ENCODE measurements at places on chromosomes 16 and 17.

DNA sequence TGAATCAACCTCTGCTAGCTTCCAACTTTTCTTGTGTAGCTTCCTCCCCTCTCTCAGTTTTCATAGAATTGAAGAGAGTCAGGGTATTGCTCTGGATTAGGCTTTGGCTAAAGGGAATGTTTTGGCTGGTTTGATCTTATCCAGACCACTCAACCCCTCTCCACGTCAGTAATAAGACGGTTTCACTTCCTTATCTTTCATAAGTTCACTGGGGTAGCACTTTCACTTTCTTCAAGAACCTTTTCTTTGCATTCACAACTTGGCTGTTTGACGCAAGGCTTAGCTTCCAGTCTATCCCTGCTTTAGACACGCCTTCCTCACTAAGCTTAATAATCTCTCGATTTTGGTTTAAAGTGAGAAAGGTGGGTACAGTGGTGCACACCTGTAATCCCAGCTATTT lies 29.7 kb upstream of the OR1A2 start:
- DNase-seq: no peak

- peak; percentile 89 for DNase-seq
Measured at GRCh38 chr17:51046514-51047384, 73.9 kb downstream of the SPAG9 start.

GRCh38 chr16:68275611-68276191 lies 11.4 kb downstream of the SLC7A6 start:
- no peak for DNase-seq

- no peak for DNase-seq
Measured at GRCh38 chr16:50395763-50396710, 27.2 kb upstream of the BRD7 start.

DNA sequence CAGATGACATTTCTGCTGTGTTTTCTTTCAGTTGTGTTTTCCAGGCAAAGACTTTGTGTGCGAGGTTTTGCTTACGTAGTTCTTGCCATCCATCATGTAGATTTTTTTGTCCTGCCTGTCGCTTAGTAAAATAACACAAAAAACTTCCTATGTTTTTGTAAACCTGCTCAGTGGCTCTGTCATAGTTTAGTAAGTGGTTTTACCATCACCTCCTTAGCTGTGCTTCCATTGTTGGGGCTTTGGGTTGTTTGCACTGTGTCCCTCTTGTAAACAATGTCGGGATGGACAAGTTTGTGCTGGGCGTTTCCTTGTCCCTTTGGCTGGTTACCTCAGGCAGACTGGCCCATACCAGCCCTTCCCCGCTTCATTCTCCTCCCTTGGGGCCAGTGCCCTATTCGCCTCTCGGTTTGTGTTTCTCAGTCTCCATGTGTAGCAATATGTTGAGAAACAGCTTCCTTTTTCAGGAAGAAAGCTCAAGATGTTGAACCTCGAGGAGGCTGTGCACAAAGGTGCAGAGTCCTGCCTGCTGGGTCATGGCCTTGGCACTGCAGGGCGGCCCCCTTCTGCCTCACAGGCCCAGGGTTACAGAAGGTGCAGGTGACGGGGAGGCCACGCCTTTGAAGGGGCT lies 74.6 kb downstream of the KSR1 start:
- DNase-seq: peak; percentile 39

DNA sequence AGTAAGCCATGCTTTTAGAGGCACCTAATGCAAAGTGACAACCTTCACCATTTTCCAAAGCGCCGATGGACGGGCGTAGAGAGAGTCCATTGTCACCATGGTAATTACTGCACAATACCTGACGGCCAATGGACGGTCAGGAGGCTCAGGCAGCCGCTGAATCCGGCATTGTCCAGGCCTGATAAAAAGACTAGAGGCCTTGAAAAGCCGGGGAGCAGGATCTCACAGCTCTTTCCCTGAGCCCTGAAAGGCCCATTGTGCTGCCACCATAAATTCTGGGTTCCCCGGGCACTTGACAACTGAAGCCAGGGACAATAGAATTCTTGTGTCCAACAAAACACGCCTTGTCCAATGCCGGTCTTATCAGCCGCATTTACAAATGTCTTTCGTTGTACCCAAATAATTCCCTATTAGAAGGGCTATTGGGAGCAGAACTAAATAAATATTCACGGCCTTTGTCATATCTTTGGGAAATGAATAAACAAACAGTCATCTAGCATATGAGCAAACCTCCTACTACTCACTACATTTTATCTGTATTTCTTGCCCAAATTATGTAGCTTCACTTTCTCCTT lies 62.4 kb downstream of the CDH11 start:
- DNase-seq: no peak

- no peak for DNase-seq
Measured at GRCh38 chr17:63447471-63448009, 1.4 kb upstream of the CYB561 start.

DNA sequence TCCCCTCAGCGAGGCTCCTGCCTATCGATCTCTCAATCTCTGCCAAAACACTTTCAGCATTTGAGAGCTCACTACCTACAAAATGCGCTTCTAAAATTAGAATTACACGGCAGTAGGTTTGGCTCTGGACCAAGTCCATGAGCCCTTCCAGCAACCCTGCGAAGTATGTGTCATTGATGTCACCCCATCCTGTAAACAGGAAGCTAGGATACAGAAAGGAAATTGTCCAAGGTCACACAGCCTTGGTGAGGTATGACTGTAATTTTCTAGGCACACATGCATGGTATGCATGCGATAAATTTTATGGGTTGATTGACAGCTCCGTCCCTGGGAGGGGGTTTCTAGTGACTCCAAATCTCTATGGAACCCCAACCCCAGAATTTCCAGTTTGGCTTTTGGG lies 330.3 kb upstream of the CDH5 start:
- DNase-seq: peak; percentile 60

DNA sequence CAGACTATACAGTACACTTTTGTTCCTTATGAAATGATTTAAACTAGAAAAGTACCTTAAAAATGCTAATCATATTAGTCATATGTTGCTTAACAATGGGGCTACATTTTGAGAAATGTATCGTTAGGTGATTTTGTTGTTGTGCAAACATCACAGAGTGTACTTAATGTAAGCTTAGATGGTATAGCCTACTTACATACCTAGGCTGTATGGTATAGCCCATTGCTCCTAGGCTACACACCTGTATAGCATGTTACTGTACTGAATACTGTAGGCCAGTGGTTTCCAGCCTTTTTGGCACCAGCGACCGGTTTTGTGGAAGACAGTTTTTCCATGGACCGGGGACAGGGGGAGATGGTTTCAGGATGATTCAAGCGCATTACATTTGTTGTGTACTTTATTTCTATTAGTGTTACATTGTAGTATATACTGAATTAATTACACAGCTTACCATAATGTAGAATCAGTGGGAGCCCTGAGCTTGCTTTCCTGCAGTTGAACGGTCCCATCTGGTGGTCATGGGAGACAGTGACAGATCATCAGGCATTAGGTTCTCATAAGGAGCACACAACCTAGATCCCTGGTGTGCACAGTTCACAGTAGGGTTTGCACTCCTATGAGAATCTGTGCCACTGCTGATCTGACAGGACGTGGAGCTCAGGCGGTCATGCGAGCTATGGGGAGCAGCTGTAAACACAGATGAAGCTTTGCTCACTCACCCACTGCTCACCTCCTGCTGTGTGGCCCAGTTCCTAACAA lies 35.0 kb upstream of the MRC2 start:
- DNase-seq: peak; percentile 8

DNA sequence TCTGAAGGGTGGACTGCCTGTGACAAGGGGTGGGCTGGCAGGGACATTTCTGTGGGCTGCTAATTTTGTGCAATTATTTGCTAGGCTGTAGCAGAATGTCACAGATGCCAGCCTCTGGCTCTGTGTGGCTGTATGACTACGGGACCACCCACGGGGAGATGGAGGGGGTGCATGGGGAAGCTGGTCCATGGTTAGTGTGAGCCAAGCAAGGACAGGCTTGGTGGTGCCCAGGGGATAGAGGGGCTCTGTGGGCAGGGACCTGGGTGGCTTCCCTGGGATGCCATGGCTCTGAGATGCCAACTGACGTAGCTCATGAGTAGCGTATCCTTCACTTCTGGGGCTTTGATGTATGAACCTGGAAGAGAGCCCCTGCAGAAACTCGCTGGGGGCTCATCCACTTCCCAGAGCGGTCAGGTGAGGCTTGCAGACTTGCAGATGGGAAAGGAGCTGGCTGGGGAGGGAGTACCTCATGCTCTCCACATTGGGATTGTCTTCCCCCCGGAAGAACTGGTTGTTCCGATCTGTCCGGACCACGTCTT lies 87.2 kb downstream of the TBC1D16 start:
- DNase-seq: no peak

GRCh38 chr17:81859906-81860755 lies at the start of gene P4HB:
P4HB (minus strand) TSS chr17:81860535; CDS start chr17:81860471, 64 bp downstream.
- DNase-seq: no peak

- no peak for DNase-seq
Measured at GRCh38 chr17:17928398-17929287, 43.6 kb downstream of the TOM1L2 start.

- DNase-seq: no peak
Measured at GRCh38 chr17:80287806-80288567, 27.3 kb downstream of the RNF213 start.

GRCh38 chr16:30996985-30997724 lies 12.1 kb downstream of the HSD3B7 start:
- DNase-seq: peak; percentile 78

- no peak for DNase-seq
Measured at GRCh38 chr17:67272312-67273047, 27.5 kb upstream of the HELZ start.

DNA sequence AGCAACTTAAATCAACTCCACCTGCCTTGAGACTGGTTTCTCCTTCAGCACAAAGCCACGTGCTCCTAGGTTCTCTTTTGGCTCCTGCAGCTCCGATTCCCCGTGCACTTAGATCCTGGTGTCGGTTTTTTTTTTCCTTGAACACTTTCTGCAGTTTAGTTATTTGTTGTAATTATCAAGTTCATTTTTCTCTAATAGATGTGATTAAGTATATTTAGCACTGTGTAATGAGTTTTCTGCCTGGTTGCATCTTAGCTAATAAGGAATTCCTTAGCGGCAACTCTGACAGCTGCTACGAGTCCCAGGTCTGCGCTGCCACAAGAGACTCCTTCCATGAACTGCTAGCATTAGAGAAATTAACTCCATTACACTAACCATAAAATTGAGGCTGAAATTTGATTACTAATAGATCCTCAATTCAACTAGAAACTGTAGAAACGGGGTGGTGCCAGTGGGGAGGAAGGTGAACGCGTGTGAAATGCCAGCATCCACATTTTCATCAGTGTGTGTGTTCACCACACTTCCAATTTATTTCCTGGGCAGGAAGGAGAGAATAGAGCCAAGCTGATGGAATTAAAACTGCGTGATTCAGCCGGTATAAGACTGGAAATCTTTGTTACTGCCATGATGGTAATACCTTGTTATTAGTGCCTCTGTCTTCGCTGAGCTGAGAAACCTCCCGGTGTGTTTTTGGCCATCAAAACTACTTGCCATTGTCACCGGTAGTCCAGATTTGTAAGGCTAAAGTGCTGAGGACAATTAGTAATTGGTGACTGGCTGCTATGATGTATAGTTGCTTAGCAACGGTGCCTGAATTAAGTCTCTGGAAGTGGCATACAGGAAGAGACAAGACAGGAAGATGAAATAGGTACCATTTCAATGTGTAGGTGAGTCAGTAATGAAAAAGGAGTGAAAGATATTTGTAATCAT lies 232.4 kb downstream of the IRX3 start:
- no peak for DNase-seq

- DNase-seq: no peak
Measured at GRCh38 chr17:59404471-59404870, 73.0 kb downstream of the YPEL2 start.

- DNase-seq: no peak
Measured at GRCh38 chr16:23141959-23142740, 7.1 kb downstream of the USP31 start.

- no peak for DNase-seq
Measured at GRCh38 chr17:53659181-53659580, 163.5 kb upstream of the KIF2B start.

DNA sequence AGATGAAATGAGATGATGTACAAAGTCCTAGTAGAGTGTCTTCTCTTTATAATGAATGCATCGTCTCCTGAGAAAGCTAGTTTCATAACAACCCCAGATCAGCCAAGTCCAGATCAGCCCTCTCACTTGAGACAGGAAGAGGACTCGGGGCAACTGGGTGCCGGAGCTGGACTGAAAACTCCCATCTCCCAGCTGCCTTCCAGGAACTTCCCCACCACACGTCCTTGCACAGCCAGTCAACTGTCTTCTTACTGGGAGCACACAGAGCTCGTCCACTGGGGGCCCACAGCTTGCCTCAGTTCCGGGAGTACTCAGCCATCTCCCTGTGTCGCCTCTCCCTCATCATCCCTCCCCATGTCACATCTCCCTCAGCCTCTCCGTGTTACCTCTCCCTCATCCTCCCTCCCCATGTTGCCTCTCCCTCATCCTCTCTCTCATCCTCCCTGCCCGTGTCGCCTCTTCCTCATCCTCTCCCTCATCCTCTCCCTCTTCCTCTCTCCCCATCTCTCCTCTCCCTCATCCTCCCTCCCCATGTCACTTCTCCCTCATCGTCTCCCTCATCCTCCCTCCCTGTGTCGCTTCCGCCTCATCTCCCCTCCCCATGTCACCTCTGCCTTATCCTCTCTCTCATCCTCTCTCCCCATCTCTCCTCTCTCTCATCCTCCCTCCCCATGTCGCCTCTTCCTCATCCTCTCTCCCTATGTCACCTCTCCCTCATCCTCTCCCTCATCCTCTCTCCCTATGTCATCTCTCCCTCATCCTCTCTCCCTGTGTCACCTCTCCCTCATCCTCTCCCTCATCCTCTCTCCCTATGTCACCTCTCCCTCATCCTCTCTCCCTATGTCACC lies 22.4 kb upstream of the KCNH6 start:
- DNase-seq: no peak

- no peak for DNase-seq
Measured at GRCh38 chr17:30952638-30953393, 18.0 kb upstream of the RNF135 start.

- no peak for DNase-seq
Measured at GRCh38 chr16:87150681-87151280, 166.4 kb downstream of the C16orf95 start.

DNA sequence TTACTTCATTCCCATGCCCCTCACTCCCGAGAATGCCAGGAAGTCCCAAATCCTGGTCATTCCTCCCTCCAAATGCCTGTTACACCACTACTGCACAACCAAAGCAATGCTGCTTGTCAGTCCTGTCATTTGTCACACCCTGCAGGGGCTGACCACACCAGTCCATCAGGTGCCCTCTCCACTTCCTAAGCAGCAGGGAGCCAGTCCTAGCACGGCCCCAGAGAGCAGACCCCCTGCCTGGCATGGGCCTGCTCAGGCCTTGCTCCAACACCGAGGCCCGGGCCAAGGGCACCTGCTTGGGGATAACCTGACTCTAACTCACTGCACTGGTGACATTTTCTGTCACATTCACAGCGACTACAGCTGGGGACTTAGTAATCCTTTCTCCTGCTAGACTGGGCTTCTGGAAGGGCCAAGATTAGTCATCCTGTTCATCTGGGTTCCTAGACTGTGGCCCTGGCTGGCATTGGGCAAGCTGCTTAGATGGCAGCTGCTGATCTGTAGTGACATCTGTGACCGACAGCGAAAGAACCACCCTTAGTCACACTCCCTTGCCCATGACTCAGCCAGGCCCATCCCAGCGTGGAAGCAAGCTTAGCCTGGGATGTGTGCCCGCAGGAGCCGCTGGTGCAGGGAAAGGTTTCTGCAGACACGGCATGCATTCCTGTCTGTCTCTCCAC lies 5.4 kb downstream of the ALYREF start:
- DNase-seq: peak; percentile 61

GRCh38 chr16:48235556-48236136 lies 8.5 kb upstream of the LONP2 start:
- DNase-seq: no peak
